ENCODE measurements at places on chromosomes 3 and 15. TPM values are rescaled to one million over a fixed set of nuclear protein-coding genes. Genes with fewer than 3 reads are reported as not detected.

Gene CAPN3
- 1.5 TPM for total RNA-seq

Gene PLCH1
- 0.49 TPM for total RNA-seq

Gene CPN2
- not detected for total RNA-seq

Gene MASP1
- not detected for total RNA-seq

Gene TM4SF18
- not detected for total RNA-seq

Gene SLC51A
- 0.14 TPM for total RNA-seq

Gene SLC25A26
- 35.3 TPM for total RNA-seq

Gene PRSS50
- total RNA-seq = not detected

Gene SH3GL3
- 1.7 TPM for total RNA-seq

Gene C2CD4B
- total RNA-seq = not detected

Gene MYH15
- total RNA-seq = 0.21 TPM

Gene UBAP1L
- 0.35 TPM for total RNA-seq

Gene CPNE9
- total RNA-seq = not detected

Gene CTDSPL2
- 22.8 TPM for total RNA-seq

Gene LTF
- total RNA-seq = not detected

Gene MUC20
- total RNA-seq = 1.2 TPM

Gene AQR
- 17.1 TPM for total RNA-seq

Gene ATP13A5
- total RNA-seq = 0.49 TPM

Gene CCDC39
- not detected for total RNA-seq

Gene IMPG2
- total RNA-seq = 0.05 TPM

Gene SLC9C1
- total RNA-seq = not detected

Gene DAZL
- not detected for total RNA-seq

Gene MST1R
- 19.9 TPM for total RNA-seq

Gene GOLGA8A
- 9.0 TPM for total RNA-seq

Gene TXNRD3
- 9.7 TPM for total RNA-seq

Gene RYR3
- total RNA-seq = not detected

Gene GCNT3
- 4.2 TPM for total RNA-seq

Gene CCR8
- total RNA-seq = not detected

Gene GPR27
- 0.63 TPM for total RNA-seq

Gene CHRM5
- total RNA-seq = not detected

Gene NANOGP8
- total RNA-seq = not detected

Gene LHFPL4
- not detected for total RNA-seq

Gene MRAS
- 2.7 TPM for total RNA-seq

Gene MAGEL2
- not detected for total RNA-seq

Gene GABRA5
- total RNA-seq = not detected

Gene RPLP1
- total RNA-seq = 648 TPM

Gene FSIP1
- total RNA-seq = 0.42 TPM

Gene FHIT
- total RNA-seq = 3.7 TPM

Gene C15orf61
- total RNA-seq = 2.0 TPM

Gene NEK11
- 2.8 TPM for total RNA-seq

Gene ARPIN
- 14.1 TPM for total RNA-seq

Gene ZNF660
- total RNA-seq = 0.05 TPM

Gene ZNF80
- not detected for total RNA-seq

Gene SENP8
- total RNA-seq = 3.5 TPM

Gene MYRIP
- not detected for total RNA-seq

Gene RARRES1
- not detected for total RNA-seq

All from airway epithelial cell (primary cell).